ENCODE measurements at places on chromosomes 4 and X.

- no peak for DNase-seq
These were observed 328.6 kb upstream of the NR3C2 start for GRCh38 chr4:148770848-148771247.

DNA sequence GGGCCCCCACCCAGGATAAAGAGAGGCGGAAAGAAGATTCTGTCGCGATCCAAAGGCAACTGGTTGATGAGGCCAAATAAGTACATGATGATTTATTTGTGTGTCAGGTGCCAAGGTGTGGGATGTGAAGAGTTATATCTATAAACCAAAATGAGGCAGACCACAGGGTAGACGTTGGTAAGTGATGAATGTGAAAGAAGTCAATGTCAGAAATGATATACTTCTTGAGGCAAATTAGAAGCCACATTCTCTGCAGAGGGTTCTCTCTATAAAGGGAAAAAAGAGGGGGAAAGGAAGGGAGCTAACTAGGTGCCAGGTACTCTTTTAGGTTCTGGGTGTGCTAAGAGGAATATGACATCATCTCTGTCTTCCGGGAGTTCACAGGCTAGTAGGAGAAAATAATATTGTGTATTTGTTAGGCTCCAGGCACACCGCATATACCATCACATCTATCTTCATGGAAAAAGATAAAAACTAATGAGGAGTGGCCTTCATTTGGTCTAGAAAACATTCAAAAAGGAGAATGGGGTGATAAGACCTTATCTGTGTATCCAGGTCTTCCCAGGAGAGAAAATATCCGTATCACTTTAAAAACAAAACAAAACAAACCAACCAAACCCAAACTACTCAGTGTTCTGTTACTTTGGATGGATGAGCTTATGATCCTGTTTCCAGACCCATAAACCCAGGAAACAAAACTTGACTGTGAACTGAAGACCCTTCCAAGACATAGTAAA is 4.8 kb upstream of the SH2D1A start:
- no peak for DNase-seq

DNA sequence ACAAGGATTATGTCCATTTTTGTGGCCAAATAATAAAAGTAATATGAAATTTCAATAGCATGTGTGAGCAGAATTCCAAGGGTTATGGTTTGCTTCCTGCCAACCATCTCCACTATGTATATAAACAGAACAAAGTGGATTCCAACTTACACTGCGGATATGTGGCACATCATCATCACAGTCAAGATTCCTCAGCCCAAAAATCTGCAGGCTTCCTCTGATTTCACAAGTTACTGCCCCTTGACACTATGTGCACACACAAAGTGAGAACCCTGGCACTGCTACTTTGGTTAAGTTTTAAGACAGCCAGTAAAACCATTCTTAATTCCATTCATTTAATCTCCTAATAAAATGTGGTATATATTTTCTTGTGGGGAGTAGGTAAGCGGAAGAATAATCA is 76.4 kb downstream of the LEF1 start:
- no peak for DNase-seq

DNA sequence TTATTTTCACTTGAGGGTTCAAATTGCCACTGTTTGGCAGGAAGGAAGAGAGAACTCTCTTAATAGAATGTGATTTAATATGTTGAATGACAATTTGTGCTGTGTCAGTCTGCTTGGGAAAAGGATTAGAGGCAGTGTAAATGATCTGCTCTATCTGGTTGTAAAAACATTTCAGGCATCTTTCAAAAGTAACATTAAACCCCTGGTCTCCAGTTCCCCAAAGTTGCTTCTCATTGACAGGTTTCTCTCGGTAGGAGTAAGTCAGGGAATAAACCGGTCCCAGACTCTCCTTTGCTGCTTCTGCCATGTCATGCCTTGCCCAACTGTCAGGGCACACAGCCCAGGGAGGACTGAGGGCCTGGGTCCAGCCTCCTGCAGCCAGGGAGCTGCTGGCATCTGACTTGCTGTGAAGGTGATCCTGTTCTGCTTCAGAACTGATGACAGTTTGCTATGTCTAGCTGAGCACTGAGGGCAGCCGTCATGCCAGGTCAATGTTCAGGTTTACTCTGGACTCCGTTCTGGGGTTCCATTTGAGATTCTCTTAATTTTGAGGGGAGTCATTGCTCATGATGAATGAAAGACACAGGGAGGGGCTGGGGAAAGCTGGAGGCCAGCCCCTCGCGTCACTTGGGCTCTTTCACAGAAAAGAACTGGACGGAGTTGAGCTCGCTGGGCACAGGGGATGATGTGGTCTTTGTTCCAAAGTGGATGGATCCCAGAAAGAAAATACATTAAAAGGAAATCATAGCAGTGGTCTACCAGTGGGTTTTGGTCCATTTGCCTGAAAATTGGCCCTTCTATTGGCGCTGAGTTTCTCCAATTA is 312.4 kb downstream of the ARHGAP10 start:
- no peak for DNase-seq

- DNase-seq = no peak
These were observed 183.3 kb downstream of the DCLK2 start for GRCh38 chr4:150261571-150261970.

- DNase-seq = no peak
These were observed 36.2 kb downstream of the COL25A1 start for GRCh38 chr4:109266236-109266635.

- peak; percentile 34 for DNase-seq
These were observed 36.4 kb downstream of the FAM193A start for GRCh38 chr4:2572866-2573265.

GRCh38 chrX:112669824-112670223 is 9.9 kb downstream of the LHFPL1 start:
- peak; percentile 41 for DNase-seq

GRCh38 chrX:53281321-53281822 is at the start of gene IQSEC2:
Gene IQSEC2, minus strand, starts transcription at chrX:53281584.
- DNase-seq = peak; percentile 84

DNA sequence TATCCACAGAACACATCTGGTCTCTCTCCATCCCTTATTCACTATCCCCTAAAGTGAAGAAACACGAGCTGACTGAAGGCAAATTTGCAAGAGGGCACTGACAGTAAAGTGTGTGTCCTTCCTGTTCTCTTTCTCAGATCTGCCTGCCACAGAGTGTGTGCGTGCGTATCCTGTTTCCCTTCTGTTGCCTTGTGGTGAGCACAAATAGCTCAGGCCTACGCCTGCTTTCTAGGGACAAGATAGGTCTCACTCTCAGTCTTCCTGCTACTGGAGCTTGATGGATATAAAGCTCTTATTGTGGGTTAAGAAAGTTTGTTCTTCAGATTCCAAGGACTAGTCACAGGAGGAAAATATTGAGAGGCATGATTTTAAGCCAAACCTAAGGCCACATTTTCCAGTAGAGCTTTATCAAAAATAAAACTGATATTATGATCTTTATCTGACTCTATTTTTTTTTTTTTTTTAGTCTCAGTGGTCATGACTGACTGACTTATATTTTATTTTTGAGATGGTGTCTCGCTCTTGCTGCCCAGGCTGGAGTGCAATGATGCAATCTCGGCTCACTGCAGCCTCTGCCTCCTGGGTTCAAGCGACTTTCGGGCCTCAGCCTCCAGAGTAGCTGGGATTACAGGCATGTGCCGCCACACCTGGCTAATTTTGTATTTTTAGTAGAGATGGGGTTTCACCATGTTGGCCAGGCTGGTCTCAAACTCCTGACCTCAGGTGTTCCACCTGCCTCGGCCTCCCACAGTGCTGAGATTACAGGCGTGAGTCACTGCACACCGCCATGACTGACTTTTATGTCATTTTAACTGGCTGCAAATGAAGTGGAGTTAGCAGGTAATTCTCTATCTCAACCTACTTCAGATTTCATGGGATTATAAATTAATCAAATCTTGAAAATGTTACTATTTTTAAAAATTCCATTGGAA is 140.3 kb upstream of the SH3RF1 start:
- DNase-seq = peak; percentile 85

DNA sequence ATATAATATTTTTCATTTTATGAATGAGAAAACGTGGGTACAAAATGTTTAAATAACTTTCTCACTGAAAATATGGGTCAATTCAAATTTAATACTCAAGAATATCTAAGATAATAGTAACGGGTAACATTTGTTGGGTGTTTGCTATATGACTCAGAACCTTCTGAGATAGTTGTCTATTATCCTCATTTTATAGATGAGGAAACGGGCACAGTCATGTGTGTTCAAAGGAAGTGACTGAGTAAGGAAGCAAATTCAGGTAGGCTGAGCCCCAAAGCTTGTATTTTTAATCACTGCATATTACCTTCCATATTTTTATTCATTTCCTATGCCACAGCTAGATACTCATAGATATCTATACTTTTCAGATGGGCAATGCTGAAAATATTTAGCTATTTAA is 12.2 kb upstream of the CAMK2D start:
- DNase-seq = no peak

DNA sequence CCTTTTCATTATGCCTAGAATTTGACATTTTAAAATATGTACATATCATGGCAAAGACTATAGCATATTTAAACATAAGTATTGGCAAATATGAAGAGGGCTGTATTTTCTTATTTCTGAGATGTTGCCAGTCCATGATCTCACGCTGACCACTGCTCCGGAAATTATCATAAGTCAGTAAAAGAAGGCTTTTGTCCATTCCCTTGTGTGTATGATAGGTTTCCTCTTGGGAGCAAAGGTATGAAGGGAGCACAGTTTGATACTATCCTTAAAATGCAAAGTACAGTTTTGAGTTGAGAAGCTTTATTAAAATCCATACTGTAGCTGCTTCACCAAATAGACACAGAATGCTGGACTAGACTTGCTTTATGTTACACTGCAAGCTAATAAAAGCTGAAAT is 52.6 kb upstream of the AGA start:
- no peak for DNase-seq

DNA sequence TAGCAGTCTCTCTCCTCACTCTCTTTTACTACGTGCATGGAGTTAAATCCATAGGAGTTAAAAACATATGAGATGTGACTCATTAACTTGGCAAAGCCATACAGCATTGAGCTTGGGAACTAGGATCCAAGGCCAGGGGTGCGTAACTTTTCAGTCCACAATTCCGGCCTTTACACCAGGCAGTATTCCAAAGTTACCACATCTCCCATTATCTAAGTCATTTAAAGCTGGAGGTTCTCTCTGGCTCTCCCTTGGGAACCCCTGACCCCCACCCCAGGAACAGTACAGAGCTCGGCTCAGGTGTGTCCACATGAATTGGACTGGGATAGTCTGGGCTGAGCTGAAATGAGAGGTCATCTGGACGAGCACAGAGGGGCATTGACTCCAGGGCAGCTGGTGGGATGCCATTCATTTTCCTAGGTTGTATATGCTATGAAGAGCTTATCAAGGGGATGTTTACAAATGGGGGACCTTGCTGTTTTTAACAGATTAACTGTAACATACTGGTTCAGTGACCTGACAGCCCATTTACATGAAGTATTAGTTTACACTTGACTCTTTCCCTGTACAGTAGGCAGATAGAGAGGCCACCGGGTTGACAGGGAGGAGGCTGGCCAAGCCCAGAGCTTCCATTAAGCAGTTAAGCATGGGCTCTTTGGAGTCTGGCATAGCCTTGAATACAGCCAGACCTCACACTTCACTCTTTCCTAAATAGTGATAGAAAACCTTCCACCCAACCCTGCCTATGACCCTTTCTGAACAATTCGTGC is 128.8 kb downstream of the RAB28 start:
- DNase-seq = no peak

DNA sequence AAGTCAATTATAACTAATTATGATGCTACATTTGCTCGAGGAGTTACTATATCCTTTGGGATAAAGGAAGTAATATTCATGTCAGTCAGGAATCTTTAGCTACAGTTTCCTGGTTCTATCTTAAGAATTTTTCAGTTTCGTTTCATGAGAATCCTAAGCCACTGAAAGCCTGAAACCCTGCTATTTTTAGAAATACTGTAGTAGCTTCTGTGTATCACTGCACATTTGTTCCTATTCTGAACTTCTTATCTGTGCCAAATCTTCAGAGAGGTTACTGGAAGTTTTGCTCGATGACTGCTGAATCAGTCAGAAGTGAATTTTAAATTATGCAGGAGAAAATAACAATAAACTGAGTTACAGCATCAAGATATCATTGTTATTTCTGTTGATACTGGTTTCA is 249.2 kb downstream of the TENM3 start:
- DNase-seq = no peak

DNA sequence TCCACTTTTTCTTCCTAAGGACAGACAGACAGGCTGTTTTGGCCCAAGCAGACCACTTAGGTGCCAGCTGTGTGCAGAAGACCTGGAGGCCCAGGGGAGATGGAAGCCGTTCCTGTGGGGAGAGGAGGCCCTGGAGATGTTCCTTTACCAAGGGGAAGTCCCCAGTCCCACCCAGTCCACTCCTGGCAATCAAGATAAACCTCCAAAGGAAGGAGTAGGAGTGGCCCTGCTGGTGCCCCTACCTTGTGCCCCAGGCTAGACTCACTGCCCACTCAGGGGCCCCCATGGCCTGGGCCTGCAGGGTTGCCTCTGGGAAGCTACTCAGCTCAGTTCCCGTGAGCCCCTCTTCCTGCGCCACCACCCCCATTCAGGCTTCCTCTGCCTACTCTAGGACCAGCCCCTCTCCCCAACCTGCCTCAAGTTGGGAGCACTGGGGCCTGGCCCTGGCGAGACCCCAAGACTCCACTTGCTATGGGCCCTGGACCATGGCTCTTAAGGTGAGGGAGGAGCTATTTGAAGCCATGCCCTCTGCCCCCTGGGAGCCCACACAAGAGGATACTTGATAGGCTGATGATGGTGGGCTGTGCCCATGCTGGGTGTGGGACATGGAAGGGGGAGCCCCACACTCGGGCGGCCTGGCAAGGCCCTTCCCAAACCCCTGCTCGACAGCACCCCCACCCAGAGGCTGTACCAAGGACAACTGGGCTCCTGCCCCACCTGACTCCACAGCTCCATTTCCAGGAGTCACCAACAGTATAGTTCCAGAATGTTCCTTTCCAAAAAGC is 24.8 kb upstream of the RNF4 start:
- DNase-seq = no peak

GRCh38 chr4:56227301-56227835 is 159.9 kb downstream of the AASDH start:
- no peak for DNase-seq

- no peak for DNase-seq
These were observed 33.2 kb downstream of the WDR1 start for GRCh38 chr4:10083331-10083771.

GRCh38 chr4:24849756-24850155 is 54.4 kb downstream of the SOD3 start:
- no peak for DNase-seq

GRCh38 chr4:151246742-151247141 is 30.2 kb upstream of the PRSS48 start:
- no peak for DNase-seq
